Fibroblast of skin of left biceps (primary cell): ENCODE measurements at places on chromosomes 2 and 18.
A peak's percentile ranks its signal among the peaks of the same experiment; 100 is the strongest.

DNA sequence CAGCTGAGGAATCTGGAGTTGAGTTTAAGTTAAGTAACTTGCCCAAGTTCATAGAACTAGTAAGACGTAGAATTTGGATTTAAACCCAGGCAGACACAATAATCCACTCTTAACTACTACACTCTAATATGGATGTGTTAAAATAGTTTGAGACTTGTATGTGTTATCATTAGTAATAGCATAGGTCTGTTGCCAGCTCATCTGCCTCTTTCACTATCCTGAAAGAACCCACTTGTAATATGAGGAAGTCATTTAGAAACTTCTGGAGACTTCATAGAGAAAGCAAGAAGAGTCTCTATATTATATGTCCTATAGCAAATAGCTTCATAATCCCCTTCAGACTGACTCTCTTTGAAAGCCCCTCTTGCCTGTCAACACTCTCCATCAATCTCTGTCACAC, 43.0 kb upstream of the ACADL start:
- DNase-seq, result no peak

- peak; percentile 54 for DNase-seq
Measured at GRCh38 chr2:43269706-43270105, 43.3 kb upstream of the ZFP36L2 start.

- no peak for DNase-seq
Measured at GRCh38 chr2:62348700-62349099, 152.8 kb downstream of the B3GNT2 start.

DNA sequence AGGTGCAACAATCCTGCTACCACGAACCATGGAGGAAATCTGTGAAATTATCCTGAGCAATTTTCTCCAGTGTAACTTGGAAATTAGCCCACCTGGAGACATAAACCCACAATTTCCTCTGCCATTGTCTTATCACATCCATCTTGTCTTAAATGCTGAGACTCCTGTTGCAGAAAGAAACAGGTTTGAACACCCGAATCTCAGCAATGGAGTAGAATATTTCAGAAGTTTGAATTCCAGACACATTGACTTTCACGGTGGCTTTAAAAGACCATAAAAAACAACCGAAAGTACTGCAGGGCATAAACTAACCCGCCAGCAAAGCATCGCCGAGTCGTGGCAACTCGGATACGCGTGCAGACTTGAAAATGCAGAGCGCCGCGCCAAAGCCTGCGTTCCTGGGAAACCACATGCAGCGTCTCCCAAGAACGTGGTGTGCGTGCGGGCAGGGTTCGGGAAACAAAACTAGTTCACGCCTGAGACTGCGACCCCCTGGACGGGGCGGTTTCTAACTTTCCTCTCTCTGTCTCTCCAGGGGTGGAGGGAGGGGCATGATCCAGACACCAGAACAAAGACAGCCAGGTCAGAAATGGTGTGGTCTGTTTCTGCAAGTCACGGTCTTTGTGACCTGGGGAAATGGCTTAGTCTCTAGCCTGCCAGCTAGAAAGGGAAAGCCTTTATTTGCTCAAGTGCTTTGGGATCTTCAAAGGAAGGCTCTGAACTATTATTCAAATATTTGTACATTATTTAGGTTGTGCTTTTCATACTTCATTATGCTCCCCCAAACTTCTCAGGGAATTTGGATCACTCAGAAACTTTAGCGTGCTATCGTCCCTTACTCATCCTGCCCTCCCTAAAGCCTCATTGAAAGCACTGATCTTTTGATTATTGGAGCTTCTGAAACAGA, 26.9 kb upstream of the KCTD1 start:
- peak; percentile 9 for DNase-seq

DNA sequence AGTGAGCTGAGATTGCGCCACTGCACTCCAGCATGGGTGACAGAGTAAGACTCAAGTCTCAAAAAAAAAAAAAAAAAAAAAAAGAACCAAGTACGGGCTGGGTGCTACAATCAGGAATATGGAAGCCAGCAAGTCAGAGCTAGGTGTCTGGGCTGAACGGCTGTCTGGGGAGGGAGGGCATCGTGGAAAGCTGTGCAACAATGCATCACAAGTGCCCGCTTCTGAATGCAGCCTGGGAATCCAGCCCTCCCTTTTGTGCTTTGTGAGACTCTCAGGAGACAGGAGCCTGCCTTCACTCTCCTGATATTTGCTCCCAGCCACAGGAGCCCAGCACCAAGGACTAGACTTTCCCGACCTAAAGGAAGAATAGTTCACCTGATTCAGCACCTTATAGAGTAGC, 124.9 kb upstream of the SMAD2 start:
- DNase-seq, result no peak

- no peak for DNase-seq
Measured at GRCh38 chr2:211434773-211435172, 878.4 kb downstream of the CPS1 start.

DNA sequence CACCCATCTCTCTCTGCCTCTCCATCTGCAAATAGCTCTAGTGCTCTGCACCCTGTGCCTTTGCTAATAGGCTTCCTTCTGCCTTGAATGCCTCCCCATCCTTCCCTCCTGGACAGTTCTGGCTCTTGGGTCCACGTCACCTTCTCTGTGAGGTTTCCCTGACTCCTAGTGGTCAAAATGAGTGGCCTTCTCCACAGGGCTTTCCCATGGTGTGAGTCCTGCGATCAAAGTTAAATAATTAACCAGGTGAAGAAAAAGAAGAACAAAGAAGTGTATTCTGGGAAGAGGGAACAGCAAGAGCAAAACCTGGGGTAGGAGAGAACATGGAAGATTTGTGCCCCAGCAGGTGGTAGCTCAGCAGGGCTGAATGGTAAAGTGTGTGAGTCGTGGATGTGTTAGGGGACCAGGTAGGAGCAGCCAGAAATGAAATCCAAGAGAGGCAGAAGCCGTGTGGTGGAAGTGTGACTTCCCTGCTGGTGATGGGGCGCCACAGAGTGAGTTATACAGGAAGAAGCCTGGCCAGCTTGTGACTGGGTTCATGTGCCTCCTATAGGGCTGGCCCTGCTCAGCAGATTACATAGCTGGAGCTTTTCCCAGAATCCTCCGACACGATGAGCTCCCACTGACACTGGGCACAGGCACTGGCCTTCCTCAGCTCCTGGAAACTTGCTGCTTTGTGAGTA, 93.8 kb upstream of the LDAH start:
- DNase-seq, result no peak

GRCh38 chr2:181393472-181393871, 63.7 kb upstream of the ITGA4 start:
- DNase-seq, result no peak

GRCh38 chr2:174892546-174892945, 112.6 kb downstream of the CHN1 start:
- no peak for DNase-seq
